ENCODE measurements at places on chromosomes 5 and 9.

DNA sequence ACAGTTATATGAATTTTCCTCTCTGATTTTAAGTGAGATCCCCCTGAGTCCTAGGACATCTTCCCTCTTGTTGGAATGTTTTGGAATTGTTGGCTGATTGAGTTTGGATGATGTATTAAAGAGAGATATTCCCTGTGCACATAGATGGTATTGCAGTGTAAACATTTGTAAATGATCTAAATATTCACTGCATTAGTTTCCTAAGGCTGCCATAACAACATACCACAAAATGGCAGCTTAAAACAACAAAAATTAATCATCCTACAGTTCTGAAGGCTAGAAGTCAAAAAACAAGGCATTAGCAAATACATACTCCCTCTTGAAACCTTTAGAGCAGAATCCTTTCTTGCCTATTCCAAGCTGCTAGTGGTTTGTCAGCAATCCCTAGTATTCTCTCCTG, 38.0 kb upstream of the MROH2B start:
- DNase-seq, result no peak

DNA sequence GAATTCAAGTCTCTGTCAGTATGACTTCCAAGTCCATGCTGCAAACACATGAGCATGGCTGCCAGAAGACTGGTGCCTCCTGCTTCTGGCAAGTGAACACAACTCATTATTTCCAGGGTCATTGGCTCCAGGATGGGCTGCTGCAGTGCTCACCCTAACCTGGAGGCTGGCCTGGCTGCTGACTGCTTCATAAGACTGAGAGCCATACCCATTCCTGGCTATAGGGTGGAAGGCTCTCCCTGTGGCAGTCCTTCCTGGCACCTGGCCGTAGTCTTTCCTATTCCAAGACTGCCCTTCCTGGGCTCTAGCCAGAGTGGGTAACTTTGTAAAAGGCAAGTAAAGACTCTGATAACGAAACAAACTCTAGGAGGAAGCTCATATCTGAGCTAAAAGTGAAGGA, 51.2 kb downstream of the CXXC5 start:
- no peak for DNase-seq

- DNase-seq, result no peak
Measured at GRCh38 chr5:59829386-59829785, 64.1 kb downstream of the PDE4D start.

DNA sequence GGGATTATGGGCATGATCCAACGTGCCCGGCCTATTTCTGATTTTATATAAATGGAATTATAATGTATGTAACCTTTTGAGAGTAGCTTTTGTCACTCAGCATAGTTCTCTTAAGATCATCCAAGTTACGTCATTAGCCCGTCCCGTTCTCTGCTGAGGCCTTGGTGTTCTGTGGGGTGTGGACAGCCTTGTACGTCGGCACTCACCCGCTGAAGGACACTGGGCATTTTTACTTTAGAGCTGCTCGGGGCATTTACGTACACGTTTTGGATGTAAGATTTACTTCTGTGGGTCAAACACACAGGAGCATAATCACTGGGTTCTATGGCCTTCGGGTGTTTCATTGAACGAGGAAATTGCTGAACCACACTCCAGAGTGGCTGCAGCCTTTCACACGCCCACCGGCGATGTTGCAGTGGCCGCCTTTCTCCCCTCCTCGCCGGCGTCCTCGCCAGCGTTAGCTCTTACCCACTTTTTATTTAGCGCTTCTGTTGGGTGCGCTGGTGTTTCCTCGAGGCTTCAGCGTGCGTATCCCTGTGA, 101.8 kb downstream of the EHMT1 start:
- no peak for DNase-seq

- no peak for DNase-seq
Measured at GRCh38 chr5:181190711-181191525, 14.1 kb downstream of the TRIM7 start.

GRCh38 chr5:169695025-169695625, 58.0 kb downstream of the DOCK2 start:
- DNase-seq, result no peak
